ENCODE measurements at places on chromosomes 5 and 9.

- DNase-seq: no peak
Measured at GRCh38 chr9:23779220-23779619, 46.8 kb downstream of the ELAVL2 start.

GRCh38 chr5:181051841-181052671, 12.0 kb downstream of the BTNL9 start:
- no peak for DNase-seq

DNA sequence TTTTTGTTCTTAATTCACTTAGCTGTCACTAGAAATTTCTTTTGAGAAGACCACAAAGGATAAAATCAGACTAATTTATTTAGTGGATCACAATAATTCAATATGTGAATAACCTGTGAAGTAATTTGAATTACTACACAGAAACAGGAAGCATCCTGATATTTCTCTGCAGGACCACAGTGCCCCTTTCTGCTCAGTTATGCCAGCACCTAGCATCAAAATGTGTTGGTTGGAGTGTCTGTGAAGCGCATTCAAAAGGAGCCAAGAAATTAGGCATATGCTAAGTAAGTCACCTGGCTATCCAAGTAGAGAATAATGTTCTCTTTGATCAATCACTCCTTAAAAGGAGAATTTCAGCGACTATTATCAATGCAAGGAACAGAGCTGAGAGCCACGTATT, 187.5 kb downstream of the SLC12A2 start:
- no peak for DNase-seq

DNA sequence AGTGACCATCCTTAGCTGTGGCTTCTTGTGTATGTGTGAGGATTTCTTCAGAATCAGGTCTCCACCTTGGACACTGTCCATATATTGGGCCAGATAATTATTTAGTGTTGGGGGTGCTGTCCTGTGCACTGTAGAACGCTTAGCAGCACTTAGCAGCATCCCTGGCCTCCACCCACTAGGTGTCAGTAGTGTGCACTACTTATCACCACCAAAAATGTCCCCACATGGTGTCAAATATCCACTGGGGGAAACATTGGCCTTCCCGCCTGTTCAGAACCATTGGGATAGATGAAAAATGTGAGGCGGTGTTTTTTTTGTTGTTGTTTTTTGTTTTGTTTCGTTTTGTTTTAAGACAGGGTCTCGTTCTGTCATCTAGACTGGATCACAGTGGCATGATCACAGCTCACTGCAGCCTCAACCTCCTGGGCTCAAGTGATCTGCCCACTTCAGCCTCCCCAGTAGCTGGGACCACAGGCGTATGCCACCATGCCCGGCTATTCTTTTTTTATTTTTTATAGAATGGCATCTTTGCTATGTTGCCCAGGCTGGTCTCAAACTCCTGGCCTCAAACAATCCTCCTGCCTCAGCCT, 67.7 kb downstream of the TENT4A start:
- DNase-seq: peak; percentile 23

- no peak for DNase-seq
Measured at GRCh38 chr5:137667341-137667740, 68.5 kb downstream of the KLHL3 start.

DNA sequence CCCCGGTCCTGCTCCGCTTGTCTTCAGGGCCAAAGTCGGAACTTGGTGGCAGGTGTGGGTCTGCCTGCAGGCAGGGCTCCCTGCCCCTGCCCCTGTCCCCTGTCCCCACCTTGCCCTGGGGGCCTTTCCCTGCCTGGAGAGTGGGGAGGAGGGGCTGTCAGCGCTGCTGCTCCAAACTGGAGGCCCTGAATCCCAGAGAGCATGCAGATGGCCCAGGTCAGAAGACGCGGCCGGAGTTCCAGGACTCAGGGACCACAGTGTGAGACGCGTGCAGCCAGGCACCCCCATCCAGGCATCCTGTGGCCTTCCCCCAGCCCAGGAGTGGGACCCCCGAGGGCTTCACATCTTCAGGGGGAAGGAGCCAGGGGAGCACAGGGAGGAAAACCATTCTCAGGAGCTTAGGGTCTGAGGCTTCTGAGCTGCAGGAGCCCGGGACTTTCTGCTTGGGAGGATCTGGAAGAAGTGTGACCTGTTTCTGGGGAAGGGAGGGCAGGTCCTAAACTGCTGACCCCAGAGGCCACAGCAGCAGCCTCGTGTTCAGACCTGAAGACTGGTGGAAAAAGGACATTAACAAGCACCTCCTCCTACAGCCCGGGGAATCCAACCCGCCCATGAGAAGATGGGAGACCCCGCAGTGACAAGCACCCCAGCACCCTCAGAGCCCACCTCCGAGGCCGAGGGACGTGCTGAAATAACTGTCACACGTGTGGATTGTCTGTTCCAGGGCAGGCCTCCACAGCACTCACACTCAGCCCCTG, 38.0 kb downstream of the RASGEF1C start:
- DNase-seq: no peak

DNA sequence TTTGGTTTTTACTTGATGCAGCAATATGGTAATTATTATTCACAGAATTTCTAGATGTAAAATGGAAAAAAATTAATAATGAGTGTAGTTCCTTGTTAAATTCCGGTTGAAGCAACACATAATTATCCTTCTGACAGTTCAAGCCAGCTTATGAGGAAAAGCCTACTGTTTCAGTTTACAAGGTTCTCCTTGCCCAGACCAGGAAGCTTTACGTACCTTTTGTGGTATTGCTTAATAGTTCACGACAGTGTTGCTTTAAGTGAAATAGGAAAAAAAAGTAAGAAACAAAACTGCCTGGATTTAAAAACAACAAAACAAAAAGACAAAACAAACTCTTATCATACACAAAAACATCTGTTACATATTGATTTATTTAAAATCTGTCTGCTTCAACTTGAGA, 547.3 kb upstream of the C9orf72 start:
- no peak for DNase-seq

DNA sequence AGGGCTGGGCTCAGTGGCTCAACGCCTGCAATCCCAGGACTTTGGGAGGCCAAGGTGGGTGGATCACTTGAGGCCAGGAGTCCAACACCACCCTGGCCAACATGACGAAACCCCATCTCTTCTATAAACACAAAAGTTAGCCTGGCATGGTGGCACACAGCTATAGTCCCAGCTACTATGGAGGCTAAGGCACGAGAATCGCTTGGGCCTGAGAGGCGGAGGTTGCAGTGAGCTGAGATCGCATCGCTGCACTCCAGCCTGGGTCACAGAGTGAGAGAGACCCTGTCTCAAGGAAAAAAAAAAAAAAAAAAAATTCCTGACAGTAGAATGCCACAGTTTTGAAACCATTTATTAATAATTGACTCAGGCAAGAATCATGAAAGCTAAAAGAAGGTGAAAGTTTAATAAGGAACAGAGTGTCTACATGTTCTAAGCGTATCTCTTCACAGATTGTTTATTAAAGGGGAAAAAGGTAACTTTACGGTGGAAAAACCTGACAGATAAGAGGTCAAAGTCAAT, 5.7 kb upstream of the PTGR1 start:
- no peak for DNase-seq

DNA sequence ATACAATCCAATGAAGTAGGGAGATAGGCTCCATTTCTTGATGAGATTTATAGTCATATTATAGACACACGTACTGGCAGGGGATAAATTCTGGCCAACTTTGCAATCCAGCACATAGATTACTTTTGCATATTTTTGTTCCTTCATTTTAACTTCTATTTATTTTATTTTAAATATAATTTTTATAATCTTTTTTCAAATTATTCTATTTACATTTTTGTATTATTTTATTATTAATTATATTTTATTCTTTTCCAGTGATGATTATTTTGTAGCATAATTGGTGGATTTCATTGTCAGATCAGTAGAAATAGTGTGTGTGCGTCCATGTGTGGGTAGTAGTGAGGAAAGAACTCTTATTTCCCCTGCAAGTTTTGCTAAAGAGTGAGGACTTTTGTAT, 980.1 kb upstream of the TYRP1 start:
- DNase-seq: no peak

GRCh38 chr9:35311891-35312639, 150.3 kb downstream of the UNC13B start:
- no peak for DNase-seq

GRCh38 chr5:76471406-76471805, 68.3 kb downstream of the IQGAP2 start:
- no peak for DNase-seq

- DNase-seq: no peak
Measured at GRCh38 chr9:105026451-105026850, 98.5 kb upstream of the ABCA1 start.

DNA sequence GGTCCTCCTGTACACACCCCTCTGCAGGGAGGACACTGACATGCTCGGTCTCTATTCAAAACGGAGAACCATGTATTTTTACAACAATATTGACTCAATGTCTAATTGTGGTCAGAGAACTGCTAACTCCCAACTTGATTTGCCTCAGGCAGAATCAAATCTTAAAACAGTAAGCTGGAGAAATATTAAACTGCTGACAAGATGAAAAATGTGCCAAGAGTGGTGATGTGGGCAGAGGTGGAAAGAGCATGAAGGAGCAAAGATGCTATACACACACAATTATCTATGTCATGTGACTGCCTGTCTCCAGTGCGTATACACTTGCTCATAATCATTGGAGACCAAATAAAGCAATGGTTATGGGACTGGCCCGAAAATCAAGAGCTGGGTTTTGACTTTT, 556.1 kb upstream of the ZNF608 start:
- no peak for DNase-seq

- no peak for DNase-seq
Measured at GRCh38 chr5:96726802-96727201, 64.6 kb downstream of the CAST start.

GRCh38 chr5:141898448-141899049, 20.3 kb upstream of the PCDH1 start:
- DNase-seq: no peak

DNA sequence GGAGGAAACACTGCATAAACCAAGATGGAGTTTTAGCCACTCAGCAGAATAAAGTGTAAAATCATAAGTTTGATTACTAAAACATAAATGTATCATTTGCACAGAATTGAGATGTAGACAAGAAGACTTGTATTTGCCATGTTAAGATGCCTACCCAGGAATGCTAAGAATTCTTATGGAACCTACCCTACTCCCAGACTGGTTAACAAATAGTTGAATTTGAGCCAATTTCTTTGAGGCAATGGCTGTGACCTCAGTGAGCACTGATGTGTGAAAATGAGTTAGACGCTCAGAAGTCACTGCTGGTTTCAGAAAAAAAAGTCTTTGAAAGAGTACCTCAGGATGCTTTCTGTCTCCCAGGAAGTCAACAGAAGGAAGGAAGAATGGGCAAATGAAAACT, 95.6 kb downstream of the ESM1 start:
- no peak for DNase-seq

Data from activated CD4-positive, alpha-beta T cell treated with anti-CD3 and anti-CD28 coated beads for 24 hours (primary cell).